ENCODE measurements at places on chromosomes 4 and X.
A peak's percentile ranks its signal among the peaks of the same experiment; 100 is the strongest.

GRCh38 chr4:69800599-69800998 lies 40.2 kb upstream of the SULT1B1 start:
- DNase-seq: no peak

- DNase-seq: no peak
Measured at GRCh38 chr4:184437565-184438265, 36.6 kb downstream of the IRF2 start.

DNA sequence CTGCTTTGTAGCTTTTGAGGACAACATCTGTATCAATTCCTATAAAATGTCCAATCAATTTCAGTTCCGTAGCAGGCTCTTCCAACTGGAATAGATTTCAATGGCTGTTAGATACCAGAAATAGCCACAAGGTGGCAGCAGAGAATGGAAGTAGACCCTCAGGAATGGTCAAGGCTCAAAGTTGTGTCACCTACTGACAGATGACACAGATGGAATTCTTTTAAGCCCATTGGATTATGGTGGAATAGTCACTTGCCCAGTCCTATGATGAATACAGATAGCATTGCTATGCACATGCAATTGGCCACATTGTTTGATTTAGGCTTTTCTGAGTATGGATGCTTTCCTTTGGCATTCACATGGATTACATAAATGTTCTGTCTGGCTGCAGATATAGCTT lies 130.4 kb upstream of the RADX start:
- DNase-seq: peak; percentile 16

DNA sequence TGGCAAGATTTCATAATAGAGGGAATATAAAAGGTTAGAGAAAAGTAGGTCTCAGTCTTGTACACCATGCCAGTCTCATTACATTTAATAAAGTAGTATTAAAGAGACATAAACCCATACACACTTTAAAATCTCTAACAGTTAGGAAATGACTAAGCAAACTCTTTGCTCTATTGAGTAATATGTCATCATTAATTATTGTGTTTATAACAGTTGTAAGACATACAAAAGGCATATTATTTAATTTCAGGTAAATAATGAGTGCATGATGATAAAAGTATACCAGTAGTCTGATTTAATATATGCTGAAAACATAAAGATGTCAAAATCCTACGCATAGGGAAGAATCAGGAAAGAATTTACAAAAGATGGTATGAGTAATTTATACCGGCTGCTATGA lies 31.0 kb upstream of the FGG start:
- DNase-seq: no peak

DNA sequence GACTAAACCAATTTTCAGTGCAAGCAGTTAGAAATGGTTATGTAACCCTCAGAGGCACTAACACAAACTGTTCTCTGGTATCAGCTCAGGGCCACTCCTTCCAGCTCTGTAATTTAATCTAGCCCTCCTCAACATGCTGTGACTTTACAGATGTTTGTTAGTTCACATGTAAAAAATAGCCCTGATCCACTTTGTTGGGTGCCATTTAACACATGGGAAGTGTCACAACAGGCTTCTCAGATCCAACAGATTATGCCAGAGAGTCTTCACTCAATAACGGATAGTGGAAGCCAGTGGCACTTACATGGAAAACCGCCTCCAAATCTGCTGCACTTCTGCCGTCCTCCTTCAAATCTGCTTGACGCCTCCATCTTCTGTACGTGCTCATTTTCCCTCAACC lies 51.6 kb downstream of the ATP8A1 start:
- no peak for DNase-seq

GRCh38 chr4:168811207-168811606 lies 198.8 kb downstream of the CBR4 start:
- no peak for DNase-seq

- no peak for DNase-seq
Measured at GRCh38 chr4:154743683-154744340, at the start of gene LRAT. TSS of gene LRAT (plus strand) at chr4:154744000. CDS start at chr4:154744327, 327 bp downstream.

Data from activated gamma-delta T cell treated with anti-CD3 and anti-CD28 coated beads, Interleukin-2, amount 50 U/mL, for 16 hours (primary cell).